ENCODE measurements at places on chromosomes 16 and 17.
A peak's percentile ranks its signal among the peaks of the same experiment; 100 is the strongest.

GRCh38 chr16:3674513-3675295 is 20.2 kb downstream of the DNASE1 start:
- no peak for DNase-seq

GRCh38 chr16:75312875-75313274 is 61.5 kb upstream of the BCAR1 start:
- DNase-seq: no peak

DNA sequence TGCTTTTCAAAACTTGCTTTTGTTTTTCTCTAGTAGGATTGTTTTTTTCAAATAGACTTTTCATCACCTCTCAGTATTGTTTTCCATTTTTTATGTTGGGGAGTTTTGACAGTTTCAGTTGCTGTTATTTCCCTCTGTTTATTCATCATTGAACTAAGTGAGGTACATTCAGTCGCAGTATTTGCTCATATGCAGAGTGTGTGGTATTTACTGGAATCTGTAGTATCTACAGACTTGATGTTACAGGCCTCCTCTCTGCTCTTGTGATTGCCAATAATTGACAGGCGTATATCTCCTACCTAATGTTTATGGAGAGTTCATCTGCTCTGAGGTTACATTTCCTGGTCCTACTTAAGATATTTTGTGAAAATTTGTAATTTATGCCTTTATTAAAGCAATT is 49.6 kb downstream of the COX10 start:
- no peak for DNase-seq

DNA sequence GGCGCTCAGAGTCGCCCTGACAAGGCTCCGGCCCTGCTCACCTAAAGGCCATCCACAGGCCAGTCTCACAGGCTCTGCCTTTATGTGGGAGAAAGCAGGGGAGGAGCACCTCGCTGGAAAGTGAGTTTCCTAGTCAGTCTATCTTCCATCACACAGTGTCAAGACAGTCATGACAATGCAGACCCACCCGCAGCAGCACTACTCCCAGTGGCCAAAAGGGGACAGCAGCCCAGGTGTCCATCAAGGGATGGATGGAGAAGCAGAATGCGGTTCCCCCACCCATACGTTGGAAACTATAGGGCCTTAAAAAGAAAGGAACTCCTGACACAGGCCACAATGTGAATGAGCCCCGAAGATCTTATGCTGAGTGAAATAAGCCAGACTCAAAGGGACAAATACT is 226.8 kb downstream of the ENGASE start:
- DNase-seq: no peak

DNA sequence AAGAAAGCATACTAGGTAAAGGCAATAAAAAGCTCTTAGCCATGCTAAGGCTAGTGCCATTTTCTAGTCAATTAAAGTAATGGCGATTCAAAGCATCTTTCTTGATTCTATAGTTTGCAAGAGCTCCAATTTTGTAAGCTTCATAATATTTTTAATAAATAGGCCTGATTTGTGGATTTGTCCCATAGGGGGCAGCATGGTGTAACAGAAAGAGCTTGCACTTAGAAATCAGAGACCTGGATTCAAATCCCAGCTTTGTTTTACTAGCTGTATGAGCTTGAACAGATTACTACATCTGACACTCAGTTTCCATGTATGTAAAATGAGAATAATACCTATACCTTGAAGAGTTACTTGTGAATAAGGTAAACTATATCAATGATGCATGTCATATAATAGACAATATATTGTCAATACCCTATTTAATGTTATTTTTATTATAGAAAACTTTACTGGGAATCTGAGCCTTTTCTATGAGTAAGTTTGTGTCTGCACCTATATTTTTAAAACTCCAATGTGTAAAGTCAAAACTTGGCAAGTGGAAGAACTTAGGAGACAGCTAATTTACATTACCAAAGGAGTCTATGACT is 93.6 kb upstream of the NOG start:
- peak; percentile 27 for DNase-seq

DNA sequence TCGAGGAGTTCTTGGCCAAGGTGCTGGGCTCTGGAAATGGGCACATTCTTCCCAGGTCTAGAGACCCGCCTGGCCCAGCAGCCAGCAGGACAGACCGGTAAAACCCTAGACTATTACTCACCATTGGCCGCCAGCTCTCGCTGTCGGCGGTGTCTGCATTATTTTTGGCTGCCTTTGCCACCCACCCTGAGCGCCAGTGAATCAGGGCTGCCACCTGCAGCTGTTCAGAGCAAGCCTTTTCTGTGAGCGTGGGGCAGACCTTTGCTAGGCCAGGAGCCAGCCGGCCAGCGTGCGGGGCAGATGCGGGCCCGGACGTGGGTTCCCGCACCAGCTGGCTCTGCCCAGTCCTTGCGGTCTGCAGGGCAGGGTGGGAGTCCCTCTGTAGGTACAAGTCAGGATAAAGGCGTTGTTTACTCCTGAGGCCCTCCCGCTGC is 15.8 kb upstream of the CLEC18A start:
- no peak for DNase-seq

DNA sequence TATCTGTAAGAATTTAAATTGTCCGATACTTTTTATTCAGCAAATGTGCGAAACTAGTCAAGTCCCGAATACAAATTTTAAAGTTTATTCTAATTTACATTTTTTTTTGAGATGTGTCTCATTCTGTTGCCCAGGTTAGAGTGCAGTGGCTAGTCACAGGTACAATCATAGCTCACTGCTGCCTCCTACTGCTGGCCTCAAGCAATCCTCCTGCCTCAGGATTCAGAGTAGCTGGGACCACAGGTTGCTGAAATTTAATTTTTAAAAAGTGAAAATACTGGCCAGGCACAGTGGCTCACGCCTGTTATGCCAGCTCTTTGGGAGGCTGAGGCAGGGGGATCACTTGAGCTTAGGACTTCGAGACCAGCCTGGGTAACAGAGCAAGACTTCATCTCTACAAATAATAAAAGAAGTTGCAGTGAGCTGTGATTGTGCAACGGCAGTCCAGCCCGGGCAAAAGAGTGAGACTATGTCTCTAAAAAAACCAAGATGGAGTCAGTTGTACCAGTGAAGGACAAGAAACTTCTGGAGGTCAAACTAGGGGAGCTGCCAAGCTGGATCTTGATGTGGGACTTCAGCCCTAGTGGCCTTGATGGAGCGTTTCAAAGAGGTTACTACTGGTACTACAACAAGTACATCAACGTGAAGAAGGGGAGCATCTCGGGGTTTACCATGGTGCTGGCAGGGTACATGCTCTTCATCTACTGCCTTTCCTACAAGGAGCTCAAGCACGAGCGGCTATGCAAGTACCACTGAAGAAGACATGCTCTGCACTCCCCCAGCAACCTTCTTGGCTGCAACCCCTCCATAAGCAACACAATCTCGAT is 5.6 kb downstream of the POLG2 start:
- no peak for DNase-seq

DNA sequence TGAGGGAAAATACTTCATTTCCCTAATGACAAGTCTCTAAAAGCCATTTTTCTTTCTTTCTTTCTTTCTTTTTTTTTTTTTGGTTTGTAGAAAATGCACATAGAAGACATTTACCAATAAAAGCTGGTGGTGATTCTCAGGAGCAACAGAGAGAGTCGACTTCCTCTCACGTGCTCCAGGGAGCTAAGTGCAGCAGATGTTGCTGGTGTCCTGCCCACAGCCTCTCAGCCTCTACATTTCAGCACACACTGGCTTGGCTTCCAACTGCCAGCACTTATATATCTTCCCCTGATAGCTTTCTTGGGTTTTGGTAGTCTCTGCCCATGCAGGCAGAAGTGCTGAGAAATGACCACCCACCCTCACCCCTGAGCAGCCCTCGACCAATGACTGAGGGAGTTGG is 58.4 kb upstream of the MARCHF10 start:
- DNase-seq: no peak

GRCh38 chr17:45051060-45051719 is at the start of gene DCAKD:
Gene DCAKD, minus strand, starts transcription at chr17:45051632. Its CDS starts 16,747 bp downstream, at chr17:45034885.
- DNase-seq: peak; percentile 95

GRCh38 chr17:39094607-39095308 is 56.7 kb downstream of the PLXDC1 start:
- no peak for DNase-seq

GRCh38 chr16:87086156-87086555 is 231.0 kb downstream of the C16orf95 start:
- DNase-seq: peak; percentile 91

DNA sequence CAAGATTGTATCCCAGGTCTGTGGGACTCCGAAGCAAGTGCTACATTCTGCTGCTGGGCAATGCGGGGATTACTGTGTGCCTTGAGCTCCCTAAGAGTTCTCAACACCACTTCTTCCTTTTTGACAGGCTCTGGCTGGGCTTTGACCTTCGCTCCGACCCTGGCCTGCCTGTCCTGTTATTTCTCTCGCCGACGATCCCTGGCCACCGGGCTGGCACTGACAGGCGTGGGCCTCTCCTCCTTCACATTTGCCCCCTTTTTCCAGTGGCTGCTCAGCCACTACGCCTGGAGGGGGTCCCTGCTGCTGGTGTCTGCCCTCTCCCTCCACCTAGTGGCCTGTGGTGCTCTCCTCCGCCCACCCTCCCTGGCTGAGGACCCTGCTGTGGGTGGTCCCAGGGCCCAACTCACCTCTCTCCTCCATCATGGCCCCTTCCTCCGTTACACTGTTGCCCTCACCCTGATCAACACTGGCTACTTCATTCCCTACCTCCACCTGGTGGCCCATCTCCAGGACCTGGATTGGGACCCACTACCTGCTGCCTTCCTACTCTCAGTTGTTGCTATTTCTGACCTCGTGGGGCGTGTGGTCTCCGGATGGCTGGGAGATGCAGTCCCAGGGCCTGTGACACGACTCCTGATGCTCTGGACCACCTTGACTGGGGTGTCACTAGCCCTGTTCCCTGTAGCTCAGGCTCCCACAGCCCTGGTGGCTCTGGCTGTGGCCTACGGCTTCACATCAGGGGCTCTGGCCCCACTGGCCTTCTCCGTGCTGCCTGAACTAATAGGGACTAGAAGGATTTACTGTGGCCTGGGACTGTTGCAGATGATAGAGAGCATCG is 2.4 kb downstream of the SLC16A13 start:
- no peak for DNase-seq

All from M059J (cell line).